ENCODE measurements at places on chromosomes 2 and 18. TPM values are rescaled to one million over a fixed set of nuclear protein-coding genes. Genes with fewer than 3 reads are reported as not detected.

MRPL53 gene
- 23.0 TPM for total RNA-seq

MREG gene
- 6.7 TPM for total RNA-seq

PDE11A gene
- total RNA-seq = under 0.01 TPM

RUFY4 gene
- not detected for total RNA-seq

SLC9A4 gene
- total RNA-seq = not detected

OSR1 gene
- total RNA-seq = not detected

AKAIN1 gene
- total RNA-seq = not detected

HOXD13 gene
- total RNA-seq = not detected

RAPGEF4 gene
- total RNA-seq = 7.2 TPM

ANKRD30BL gene
- total RNA-seq = not detected

CNTNAP5 gene
- total RNA-seq = not detected

DNAH6 gene
- total RNA-seq = under 0.01 TPM

TUBA4B gene
- not detected for total RNA-seq

DPP4 gene
- 20.2 TPM for total RNA-seq

CFC1 gene
- total RNA-seq = not detected

C2orf80 gene
- not detected for total RNA-seq

IGFBP5 gene
- total RNA-seq = 0.33 TPM

GDF7 gene
- 0.10 TPM for total RNA-seq

MBP gene
- 6.1 TPM for total RNA-seq

CRYBA2 gene
- not detected for total RNA-seq

ERMN gene
- total RNA-seq = not detected

BCL2 gene
- 0.27 TPM for total RNA-seq

HPCAL1 gene
- total RNA-seq = 212 TPM

TLX2 gene
- not detected for total RNA-seq

ALPP gene
- not detected for total RNA-seq

RGPD3 gene
- total RNA-seq = 0.13 TPM

PTH2R gene
- total RNA-seq = not detected

NEURL3 gene
- total RNA-seq = 0.34 TPM

STK11IP gene
- 16.8 TPM for total RNA-seq

ATOH8 gene
- 15.4 TPM for total RNA-seq

ZDBF2 gene
- total RNA-seq = 3.0 TPM

STON1 gene
- 2.9 TPM for total RNA-seq

SIX2 gene
- not detected for total RNA-seq

ST8SIA5 gene
- total RNA-seq = not detected

DSC2 gene
- total RNA-seq = 0.07 TPM

COL6A3 gene
- 4.3 TPM for total RNA-seq

PLA2R1 gene
- total RNA-seq = 6.4 TPM

CDK15 gene
- total RNA-seq = not detected

SCN2A gene
- under 0.01 TPM for total RNA-seq

GREB1 gene
- 0.34 TPM for total RNA-seq

MYL12A gene
- total RNA-seq = 1,311 TPM

XRCC5 gene
- total RNA-seq = 209 TPM

AQP12B gene
- total RNA-seq = not detected

COL3A1 gene
- total RNA-seq = 2.6 TPM

GBX2 gene
- 8.1 TPM for total RNA-seq

DSG2 gene
- total RNA-seq = 1.3 TPM

KATNAL2 gene
- total RNA-seq = 2.2 TPM
